ENCODE measurements at places on chromosomes 6 and 20. TPM values are rescaled to one million over a fixed set of nuclear protein-coding genes. Genes with fewer than 3 reads are reported as not detected.

GRCh38 chr6:68633972-68634725, 933 bp upstream of the ADGRB3 start:
- no peak for DNase-seq

The KIF25 gene
- total RNA-seq: 0.51 TPM

DNA sequence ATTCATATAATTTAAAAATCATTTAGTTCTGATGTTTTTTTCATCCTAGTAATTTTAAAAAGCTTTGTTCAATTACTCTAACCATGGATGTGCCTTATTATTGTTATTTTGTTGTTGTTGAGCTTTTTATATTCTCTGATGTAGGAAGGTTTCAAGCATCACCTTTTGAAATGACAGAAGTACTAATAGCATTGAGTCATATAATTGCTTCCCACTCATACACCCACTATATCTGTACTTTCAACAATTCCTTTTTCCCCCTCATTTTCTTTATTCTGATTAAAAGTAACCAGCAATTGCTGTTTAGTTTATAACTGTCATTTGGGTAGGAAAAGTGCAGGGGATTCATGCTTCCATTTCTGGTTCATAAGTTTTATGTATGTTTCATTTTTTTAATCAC, 38.6 kb downstream of the DNAH8 start:
- DNase-seq: no peak

DNA sequence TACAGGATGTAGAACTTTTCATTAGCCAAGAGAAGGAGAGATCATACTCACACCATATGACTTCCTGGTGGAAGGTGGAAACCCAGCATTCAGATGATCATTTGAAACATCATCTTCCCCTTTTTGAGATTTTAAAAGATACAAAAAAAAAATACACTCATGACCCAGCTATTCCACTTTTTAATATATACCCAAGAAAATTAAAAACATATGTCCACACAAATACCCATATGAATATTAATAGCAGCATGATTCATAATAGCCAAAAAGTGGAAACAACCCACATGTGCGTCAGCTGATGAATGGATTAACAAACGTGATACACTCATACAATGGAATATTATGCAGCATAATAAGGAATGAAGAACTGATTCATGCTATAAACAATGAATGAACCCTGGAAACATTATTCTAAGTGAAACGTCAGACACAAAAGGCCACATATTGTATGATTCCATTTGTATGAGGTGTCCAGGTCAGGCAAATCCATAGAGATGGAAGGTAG, 130.0 kb upstream of the SGK1 start:
- DNase-seq: no peak

GRCh38 chr6:157962601-157963302, 18.9 kb upstream of the SYNJ2 start:
- DNase-seq: no peak

DNA sequence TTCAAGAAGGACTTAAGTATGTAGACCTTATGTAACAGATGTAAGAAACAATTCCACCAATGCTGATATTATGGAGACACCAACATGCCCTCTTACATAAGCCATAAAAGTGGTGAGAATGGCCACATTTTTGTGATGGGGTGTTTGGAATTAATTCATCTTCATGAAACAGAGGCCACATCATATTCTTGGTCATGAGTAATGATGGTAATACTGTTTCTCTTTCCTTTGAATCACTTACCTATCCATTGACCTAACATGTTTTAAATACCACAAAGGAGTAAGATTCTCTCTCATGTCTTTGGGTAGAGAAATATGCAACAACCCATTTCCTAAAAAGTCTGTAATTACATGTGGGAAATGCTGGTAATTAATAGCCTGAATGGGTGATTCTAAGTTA, 545.4 kb upstream of the FLRT3 start:
- no peak for DNase-seq

The SOX18 gene
- 0.19 TPM for total RNA-seq

DNA sequence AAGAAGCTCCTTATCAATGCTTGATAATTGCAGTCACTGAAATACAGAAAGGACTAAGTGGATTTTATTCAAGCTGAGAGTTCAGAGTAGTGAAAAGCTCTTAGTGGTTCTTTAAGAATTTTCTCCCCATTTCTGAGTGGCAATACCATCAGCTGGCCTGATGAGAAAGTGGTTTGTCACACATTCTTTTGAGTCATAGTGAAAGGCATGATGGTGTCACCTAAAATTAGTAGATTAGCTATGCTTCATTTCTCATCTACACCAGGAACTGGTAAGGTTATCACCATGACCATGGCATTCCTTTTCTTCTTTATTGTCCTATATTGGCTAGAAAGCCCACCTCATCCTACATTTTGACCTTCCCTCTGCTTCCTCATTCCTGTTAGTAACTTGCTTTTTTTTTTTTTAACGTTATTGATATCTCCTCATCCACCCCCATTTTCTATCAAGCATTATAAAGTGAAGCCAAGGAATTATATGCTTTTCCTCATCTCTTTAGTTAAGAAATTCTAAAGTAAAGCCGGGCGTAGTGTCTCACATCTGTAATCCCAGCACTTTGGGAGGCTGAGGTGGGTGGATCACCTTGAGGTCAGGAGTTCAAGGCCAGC, 67.4 kb upstream of the LOC128125822 start:
- no peak for DNase-seq

The MAS1 gene
- total RNA-seq: not detected

DNA sequence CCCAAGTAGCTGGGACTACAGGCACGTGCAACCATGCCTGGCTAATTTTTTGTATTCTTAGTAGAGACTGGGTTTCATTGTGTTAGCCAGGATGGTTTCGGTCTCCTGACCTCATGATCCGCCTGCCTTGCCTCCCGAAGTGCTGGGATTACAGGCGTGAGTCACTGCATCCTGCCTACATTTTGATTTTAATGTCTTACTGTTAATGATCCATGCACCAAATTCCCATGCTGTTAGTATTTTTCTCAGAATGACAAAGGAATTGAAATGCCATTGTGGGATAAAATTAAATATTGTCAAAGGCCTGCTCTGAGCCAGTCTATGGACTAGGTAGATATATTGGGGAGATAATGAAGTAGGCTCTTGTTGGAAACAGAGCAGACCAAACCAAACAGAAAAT, 28.2 kb downstream of the CBFA2T2 start:
- peak; percentile 69 for DNase-seq

DNA sequence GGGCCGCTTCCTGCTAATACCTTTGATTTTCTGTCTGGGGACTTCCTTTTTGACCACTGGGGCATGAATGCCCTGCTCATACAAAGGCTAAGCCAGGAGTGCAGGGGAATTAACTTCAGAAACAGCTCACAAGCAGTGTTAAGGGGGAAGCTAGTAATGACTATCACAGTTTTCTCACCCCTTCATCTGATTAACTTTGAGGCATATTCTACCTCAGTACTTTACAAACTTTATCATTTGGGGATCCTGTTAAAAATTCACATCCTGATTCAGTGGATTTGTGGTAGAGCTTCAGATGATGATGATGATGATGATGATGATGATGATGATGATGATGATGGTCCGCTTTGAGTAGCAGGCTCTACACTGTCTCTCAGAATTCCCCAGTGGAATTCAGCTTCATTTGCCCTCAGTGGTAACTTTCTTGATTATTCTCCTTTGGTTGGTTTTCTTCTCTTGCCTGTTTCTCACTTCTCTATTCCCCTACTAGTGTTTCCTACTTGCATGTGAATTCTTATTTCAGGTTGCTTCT, 78.4 kb upstream of the TMEM170B start:
- DNase-seq: no peak

GRCh38 chr20:44585057-44585963, 2.9 kb downstream of the PKIG start:
- no peak for DNase-seq

The ATP6V1G2 gene
- not detected for total RNA-seq

The HIVEP2 gene
- total RNA-seq: 3.6 TPM

- no peak for DNase-seq
Measured at GRCh38 chr6:164916087-164916486, 393.3 kb downstream of the C6orf118 start.

The SIM1 gene
- not detected for total RNA-seq

GRCh38 chr6:21214738-21215448, 378.7 kb upstream of the SOX4 start:
- DNase-seq: no peak

Measured in H4 (cell line).